ENCODE measurements at places on chromosomes 6 and 20.

DNA sequence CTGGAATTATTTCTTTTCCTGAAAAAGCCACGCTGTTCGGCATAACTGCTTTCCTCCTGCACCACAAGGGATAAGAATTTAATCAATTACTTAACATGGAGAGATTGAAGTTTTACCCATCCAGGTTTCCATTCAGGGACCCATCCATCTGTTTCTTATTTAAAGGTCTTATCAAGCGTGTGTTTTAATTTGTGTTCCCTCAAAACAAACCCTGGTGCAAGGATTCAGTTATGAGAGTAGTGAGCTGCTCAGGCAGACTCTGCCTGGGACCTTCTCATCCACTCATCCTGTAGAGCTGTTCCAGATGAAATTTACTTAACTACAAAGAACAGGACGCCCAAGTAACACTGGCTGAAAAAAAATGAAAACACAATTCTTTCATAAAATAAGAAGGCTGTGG lies 97.8 kb downstream of the BANF2 start:
- no peak for DNase-seq

GRCh38 chr6:118391086-118391485 lies 157.0 kb upstream of the PLN start:
- no peak for DNase-seq

DNA sequence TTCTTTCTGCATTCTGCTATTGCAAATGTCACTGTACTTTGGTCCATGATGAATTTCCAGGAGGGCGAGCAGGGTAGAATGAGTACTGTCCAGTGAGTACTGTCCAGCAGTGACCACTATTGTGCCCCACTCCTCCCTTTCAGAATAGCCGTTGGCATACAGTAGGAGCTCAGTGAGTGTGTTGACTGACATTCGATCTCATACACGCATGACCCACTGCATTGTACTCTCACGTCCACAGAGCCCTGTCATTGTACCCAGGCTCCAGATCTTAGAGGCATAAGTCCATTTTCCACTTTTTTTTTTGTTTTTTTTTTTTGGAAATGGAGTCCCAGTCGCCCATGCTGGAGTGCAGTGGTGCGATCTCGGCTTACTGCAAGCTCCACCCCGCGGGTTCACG lies 8.2 kb downstream of the DYNLRB1 start:
- no peak for DNase-seq

GRCh38 chr20:62744741-62745191 lies 36.1 kb downstream of the NTSR1 start:
- DNase-seq = no peak

- no peak for DNase-seq
Measured at GRCh38 chr6:26420688-26421171, 18.7 kb downstream of the BTN3A1 start.

DNA sequence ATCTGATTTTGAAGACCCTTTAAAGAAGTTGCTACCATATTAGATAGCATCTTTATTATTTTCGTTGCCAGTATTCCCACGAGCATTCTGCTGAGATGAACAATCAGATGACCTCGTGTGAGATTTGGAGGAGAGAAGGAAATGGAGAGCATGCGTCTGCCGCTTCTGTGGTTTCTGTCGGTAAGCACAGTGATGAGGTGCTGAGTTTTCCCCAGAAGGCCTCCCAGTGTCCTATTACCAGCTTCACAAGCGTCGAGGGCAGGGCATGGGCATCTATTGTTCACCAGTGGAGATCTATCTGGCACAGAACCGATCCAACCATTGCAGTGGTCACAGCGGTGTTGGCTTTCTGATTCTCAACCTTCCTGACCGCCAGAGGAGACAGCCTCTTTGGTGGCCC lies 29.4 kb downstream of the TRAF3IP2 start:
- no peak for DNase-seq

GRCh38 chr20:51363813-51364212 lies 178.7 kb downstream of the NFATC2 start:
- no peak for DNase-seq

DNA sequence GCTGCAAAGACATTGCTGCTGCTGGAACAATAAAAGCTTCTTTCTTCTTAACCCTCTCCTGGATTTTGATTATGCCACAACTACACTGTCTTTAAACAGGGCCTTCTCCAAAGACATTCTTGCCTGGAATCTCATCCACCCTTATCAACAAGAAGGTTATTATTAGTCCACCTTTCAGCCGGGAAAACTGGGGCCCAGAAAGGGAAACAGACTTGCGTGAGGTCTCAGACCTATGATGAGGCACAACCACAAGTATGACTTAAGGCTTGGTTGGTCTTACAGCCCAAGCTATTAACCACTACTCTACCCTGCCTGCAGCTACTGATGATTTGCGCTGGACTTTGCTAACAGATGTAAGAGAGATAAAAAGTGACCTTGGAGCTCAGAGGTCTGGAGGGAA lies 62.8 kb upstream of the CTNNBL1 start:
- DNase-seq = no peak

DNA sequence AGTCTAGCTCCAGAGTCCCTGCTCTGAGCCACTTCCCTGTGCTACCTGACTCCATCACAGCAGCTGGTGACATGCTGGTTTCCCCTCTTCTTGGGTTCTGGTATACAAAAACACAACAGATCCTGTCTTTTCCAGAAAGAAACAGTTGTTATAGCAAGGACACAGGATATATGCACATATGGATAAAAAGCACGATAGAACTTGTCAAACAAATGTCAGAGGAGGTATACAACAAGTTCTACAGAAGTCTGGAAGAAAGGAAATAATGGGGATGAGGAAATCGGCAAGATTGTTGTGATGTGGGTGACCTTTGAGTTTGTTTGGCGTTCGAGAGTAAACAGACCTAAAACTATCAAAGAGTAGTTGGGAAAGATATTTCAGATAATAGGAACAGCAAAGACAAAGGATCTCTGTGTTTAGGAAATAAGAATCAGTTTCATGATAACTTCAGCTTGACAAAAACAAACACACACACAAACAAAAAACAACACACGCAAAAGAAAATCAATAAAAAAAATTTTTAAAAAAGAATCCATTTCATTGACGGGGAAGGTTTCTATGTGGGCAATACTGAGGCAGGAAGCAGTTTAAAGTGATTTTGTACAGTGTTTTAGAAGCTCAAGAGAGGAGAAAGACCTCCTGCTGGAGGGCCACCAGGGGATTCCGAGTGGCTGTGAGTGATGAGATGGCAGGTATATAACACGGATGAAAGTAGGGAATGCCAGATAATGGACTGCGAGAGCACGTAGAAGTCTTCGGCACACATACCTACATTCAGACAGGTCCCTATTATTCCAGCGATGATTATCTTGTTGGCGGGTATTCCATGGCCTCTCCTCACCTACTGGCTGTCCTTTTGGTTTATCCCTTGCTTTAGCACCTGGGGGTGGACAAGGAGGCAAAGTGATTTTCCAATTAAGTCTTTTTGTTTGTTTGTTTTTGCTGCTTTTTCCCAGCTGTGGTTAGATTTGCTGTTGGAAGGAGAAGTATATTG lies 174.9 kb downstream of the HS3ST5 start:
- no peak for DNase-seq

GRCh38 chr6:169725125-169726048 lies 1.1 kb upstream of the PHF10 start:
- DNase-seq = no peak

GRCh38 chr6:12014027-12014872 lies 2.1 kb downstream of the HIVEP1 start:
- no peak for DNase-seq

GRCh38 chr20:44041001-44041400 lies 126.3 kb downstream of the TOX2 start:
- no peak for DNase-seq

- DNase-seq = no peak
Measured at GRCh38 chr6:5828296-5828695, 178.4 kb downstream of the NRN1 start.

GRCh38 chr6:107140581-107140980 lies 25.3 kb upstream of the BEND3 start:
- no peak for DNase-seq

GRCh38 chr20:51712501-51713212 lies 55.5 kb downstream of the ATP9A start:
- DNase-seq = no peak

DNA sequence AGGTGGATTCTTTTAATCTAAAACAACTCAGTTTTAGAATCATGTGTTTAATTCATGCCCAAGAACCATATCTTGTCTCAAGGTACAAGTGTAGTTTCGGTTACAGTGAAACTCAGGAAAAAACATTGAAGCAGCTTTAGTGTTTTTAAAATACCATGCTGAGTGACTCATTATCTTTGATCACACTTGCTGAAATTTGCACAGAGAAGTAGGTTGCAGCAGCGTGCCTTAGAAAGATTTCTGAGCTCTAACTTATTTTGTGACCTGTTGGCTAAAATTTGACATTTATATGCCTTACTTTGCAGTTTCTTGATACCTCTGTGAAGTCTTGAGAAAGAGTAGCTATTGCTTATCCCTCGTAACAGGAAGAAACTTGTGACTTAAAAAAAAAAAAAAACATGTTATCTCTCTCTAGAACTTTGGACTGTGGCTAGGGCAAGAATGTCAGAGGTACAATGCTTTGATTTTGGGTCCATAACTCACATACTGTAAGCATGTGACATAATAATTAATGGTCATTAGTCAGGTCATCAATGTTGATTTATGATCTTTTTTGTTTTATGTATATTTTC lies 34.5 kb upstream of the FUCA2 start:
- DNase-seq = no peak

DNA sequence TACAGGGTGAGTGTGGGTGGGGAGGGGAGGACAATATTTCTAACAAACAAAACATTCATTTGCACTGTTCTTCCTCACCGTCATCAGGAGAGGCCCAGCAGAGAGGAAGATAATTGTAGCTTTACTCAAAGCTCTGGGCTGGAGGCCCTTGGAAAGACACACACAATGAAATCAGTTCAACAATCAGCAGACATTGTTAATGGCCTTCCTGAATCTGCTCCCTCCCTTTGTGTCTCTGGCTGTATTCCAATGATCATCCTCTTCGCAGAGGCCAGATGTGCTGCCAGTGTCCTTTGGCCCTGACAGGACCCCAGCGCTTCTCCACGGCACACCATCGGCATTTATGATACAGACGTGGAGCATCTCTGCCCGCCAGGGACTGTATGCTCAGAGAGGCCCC lies 44.6 kb upstream of the LRFN2 start:
- DNase-seq = no peak

DNA sequence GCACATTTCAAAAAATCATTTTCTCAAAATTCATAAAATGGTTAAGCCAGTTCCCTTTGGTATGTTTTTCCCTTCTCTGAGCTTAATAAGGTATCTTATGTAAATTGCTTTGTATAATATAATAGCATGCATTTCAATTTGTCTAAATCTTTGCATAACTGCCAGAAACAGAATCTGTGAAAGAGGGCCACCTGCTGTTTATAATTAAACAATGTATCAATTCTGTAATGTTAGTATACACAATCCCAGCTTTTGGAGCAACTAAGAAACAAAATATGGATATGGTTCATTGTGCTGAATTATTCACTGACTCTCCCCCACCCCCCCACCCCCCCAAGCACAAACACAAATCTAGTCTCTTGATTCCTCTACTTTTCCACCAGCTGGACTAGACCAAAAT lies 54.8 kb downstream of the GPX5 start:
- DNase-seq = no peak

DNA sequence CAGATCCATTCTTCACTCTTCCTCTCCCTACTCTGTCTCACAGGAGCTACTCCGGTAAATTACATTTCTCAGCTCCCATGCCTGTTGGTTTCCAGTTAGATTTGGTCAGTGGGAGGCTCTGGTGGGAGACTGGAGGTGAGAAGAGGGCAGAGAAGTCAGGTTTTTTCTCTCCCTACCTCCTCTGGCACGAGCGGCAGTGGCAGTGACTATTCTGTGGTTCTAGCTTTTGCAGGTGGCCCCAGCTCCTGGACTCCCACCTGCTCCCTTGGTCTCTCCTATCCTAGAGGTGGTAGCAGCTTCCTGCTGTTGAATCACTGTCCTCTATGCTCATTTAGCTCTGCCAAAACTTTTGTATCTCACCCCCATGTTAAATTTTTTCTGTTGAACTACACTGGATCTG lies 17.9 kb downstream of the TLDC2 start:
- DNase-seq = no peak

GRCh38 chr6:77403424-77403823 lies 59.9 kb downstream of the HTR1B start:
- DNase-seq = no peak

GRCh38 chr6:2258112-2258511 lies 12.7 kb upstream of the GMDS start:
- no peak for DNase-seq

GRCh38 chr6:159464816-159465215 lies 228.2 kb downstream of the SOD2 start:
- DNase-seq = no peak

- DNase-seq = no peak
Measured at GRCh38 chr6:125474061-125474460, 172.3 kb upstream of the HDDC2 start.

DNA sequence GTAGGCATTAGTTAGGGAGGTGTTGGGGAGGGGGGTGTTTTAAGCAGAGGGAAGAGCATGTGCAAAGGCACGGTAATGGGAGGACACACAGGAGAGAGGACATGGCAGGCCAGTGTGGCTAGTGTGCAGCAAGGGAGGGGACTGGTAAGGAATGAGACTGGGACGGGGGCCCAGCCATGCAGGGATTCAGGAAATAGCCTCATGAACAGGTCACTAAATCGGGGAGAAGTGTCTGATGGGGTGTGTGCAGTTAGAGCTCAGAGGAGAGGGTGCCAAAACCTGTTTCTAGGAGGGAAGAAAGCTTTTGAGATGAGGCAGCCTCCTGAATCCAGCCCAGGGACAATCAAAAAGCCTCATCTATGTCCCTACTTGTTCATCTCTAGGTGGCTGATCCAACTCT lies 7.5 kb downstream of the BPI start:
- DNase-seq = no peak

GRCh38 chr6:66605971-66606370 lies 898.9 kb upstream of the EYS start:
- DNase-seq = no peak

DNA sequence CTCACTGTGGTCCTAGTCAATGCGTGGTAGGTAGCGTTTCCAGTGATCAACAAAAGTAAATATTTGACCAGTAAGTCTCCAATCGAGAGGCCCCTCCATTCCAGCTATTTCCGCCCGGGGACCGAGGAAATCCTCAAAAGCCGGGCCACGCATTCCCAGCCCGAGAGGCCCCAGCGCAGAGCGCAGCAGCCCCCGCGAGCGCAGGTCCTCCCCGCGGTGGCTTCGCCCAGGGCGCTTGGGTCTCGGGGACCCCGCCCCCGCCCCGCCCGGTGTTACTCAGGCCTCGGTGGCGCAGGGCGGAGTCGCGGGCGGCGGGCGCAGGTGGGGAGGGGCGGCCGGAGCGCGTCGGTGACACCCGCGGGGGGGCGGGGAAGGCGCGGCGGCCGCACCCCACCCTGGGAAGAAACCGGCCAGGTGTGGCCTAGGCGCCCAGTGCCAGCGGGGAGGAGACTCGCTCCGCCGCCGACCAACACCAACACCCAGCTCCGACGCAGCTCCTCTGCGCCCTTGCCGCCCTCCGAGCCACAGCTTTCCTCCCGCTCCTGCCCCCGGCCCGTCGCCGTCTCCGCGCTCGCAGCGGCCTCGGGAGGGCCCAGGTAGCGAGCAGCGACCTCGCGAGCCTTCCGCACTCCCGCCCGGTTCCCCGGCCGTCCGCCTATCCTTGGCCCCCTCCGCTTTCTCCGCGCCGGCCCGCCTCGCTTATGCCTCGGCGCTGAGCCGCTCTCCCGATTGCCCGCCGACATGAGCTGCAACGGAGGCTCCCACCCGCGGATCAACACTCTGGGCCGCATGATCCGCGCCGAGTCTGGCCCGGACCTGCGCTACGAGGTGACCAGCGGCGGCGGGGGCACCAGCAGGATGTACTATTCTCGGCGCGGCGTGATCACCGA lies at the start of gene DSP:
TSS of gene DSP (plus strand) at position 497 of the 890 bp plus-strand sequence. CDS start at position 742, 245 bp downstream.
- DNase-seq = no peak
